ENCODE measurements at places on chromosomes 5 and 9.

DNA sequence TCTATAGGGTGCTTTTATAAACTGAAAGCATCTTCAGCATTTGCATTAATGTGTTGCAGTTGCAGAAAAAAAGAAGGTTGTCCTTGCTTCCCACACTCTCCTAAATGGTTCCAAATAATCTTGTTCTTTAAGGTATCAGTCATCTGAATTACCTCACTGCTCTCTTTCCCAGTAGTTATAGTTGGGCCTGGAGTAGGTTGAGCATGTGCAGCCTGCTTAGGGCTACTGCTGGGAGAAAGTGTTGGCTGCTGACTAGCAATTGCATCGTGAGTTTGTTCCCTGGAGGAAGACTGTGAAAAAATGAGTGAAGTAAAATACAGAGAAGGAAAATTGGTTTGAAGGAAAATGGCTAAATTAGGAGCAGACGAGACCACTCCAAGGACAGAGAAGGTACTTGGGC lies 74.5 kb downstream of the PRR16 start:
- DNase-seq, result no peak

GRCh38 chr5:151611127-151611775 lies 20.1 kb upstream of the FAT2 start:
- no peak for DNase-seq

DNA sequence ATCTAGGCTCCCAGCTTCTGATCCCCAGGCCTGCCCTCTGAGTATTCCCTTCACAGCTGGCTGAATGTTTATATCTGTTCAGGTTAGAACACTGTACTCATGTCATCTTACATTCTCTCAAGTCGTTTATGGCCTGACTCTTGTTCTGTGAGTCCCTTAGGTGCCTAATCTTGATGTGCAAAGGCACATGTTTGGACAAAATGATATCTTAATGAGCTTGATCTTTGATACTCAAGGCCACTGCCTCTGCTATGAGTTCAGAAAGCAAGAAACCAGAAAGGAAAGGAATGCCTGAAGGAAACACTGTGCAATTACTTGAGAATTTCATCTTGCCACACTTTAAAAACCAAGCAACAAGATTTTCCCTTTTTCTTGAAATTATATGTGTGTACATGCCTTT lies 391.8 kb upstream of the ZNF608 start:
- DNase-seq, result no peak

DNA sequence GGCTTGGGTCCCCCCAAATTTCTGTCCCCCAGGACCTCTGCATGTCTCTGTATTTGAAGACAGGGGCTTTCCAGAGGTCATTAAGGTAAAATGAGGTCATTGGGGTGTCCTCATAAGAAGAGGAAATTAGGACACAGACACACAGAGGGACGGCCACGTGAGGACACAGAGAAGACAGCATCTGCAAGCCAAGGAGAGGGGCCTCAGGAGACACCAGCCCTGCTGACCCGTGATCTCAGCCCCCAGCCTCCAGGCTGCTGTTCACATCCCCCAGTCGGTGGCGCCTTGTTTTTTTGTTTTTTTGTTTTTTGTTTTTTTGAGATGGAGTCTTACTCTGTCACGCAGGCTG lies 1.2 kb upstream of the CCDC183 start:
- no peak for DNase-seq

- no peak for DNase-seq
These were observed 107.3 kb upstream of the DAPK1 start for GRCh38 chr9:87390361-87390760.

GRCh38 chr5:75690669-75691068 lies 26.6 kb downstream of the POC5 start:
- no peak for DNase-seq

GRCh38 chr5:140181525-140181924 lies 6.5 kb downstream of the CYSTM1 start:
- no peak for DNase-seq

GRCh38 chr5:137561608-137562007 lies 62.5 kb upstream of the SPOCK1 start:
- DNase-seq, result no peak

GRCh38 chr5:175709276-175709781 lies 51.5 kb downstream of the HRH2 start:
- no peak for DNase-seq

GRCh38 chr5:119368238-119368630 lies 12.4 kb downstream of the TNFAIP8 start:
- DNase-seq, result peak; percentile 55

GRCh38 chr5:132475987-132476875 lies 14.3 kb downstream of the IRF1 start:
- DNase-seq, result no peak

DNA sequence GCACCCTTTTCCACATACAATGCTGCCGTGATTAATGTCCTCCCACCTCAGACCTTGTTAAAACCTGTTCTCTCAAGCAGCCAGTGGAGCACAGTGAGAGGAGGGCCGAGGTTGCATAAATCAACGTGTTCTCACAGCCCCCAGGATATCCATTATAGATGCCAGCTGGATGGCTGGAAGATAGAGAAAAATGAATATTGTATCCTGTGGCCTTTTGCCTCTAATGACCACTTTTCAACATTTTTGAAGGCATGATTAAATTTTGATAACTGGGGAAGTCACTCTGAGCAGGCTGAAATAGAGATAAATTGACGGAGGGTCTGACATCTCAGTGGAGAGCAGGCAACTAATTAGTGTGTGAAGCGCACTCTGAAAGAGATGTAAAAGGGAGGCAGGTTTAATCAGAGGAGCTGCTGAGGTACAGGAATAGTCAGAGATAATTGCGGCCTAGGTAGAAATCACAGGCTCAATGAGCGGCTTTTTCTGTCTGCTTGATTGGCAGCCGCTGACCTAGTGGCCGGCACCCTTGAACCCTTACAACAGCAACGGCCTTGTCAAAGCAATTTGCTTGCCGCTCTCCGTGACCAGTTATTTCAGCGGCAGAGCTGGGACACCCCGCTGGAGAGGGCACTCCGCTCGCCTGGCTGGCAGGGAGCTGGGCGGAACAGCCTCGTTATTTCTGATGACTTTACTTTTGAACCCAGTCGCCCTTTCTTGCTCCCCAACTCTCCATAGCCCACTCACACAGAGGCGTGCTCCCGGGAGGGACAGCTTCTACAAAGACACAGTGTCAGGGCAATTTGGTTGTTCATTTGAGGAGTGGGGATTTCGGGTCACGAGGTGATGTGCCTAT lies 560.7 kb downstream of the PSAT1 start:
- DNase-seq, result no peak

DNA sequence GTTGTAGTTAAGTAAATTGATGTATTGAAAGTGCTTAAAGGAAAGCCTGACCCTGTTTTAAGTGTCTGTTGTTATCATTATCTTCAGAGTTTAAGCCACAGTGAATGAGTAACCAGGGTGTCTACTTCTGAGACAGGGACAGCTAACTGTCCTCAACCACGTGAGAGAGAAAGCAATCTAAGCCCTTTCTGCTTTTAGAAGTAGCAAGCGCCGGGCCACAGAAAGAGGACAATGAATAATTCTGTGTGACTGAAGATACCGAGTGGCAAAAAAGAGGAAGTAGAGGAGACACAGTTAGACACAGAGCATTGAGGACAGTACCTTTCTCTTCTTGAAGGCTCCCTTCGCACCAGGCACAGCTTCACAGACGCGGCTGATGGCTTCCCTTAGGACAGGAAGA lies 86.3 kb downstream of the S1PR3 start:
- no peak for DNase-seq

DNA sequence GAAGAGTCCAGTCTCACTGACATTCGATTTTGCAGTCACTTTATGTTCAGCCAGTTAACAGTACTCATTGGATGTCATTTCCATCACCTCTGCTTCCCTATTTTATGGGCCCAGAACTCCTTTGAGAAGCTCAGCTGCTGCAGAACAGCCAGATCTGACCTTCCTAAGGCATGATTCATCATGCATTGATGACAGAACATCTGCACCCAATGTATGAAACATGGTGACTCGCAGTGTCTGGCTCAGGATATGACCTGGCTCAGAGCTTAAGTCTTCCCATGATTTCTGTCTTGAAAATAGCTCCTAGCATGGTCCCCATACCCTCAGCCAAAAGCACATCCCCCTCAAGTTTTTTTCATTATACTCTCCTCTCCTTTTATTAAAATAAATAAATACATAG lies 92.6 kb upstream of the TRIM32 start:
- no peak for DNase-seq

DNA sequence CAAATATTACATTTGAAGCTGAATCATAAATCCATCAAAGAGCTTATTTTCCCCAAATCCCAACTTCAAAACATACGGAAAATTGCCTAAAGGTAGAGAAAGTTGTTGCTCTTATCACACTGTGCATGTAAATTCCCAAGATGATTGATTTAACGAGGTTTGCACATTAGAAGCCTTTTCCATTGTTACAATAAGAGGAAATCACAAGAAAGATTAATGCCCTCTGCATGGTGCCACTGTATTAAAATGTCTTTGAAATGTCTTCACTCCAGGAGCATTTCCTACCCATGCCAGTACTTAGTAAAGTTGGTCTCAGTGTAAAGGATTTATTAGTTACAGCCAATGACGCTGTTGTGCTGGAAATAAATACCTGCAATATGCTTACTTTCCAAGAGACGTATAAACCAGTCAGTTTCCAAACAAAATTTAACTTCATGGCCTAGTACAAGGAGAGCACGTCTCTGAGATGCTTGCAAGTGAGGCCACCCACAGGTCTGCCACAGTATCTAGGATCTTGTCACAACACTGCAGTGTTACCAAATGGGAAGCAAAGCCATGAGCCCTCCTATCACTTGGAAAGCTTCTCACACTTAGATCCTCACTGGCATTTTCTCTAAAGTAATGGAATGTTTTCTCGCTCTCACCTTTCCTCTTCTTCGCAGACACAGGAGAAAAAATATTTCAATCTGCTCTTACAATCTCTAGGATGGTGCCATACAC lies 112.4 kb downstream of the CETN3 start:
- no peak for DNase-seq

GRCh38 chr9:33143241-33143661 lies 23.9 kb downstream of the B4GALT1 start:
- DNase-seq, result no peak

GRCh38 chr5:159877894-159878448 lies 38.3 kb upstream of the ADRA1B start:
- DNase-seq, result no peak

GRCh38 chr5:156378159-156378558 lies 51.2 kb downstream of the SGCD start:
- DNase-seq, result no peak

Data from activated T-cell treated with anti-CD3 and anti-CD28 coated beads, Interleukin-2, amount 50 U/mL, for 48 hours (primary cell).